Neural crest cell (in vitro differentiated cells): ENCODE measurements at places on chromosomes 13 and 19. TPM values are rescaled to one million over a fixed set of nuclear protein-coding genes. Genes with fewer than 3 reads are reported as not detected.

CGB3 gene
- not detected in 2 replicates for total RNA-seq

TLE6 gene
- total RNA-seq: 0.44 TPM in 1 of 2 replicates, not detected in the other

ZNF320 gene
- total RNA-seq: 26.9 and 38.1 TPM in 2 replicates

GTF2F1 gene
- 65.9 and 70.3 TPM in 2 replicates for total RNA-seq

DNA sequence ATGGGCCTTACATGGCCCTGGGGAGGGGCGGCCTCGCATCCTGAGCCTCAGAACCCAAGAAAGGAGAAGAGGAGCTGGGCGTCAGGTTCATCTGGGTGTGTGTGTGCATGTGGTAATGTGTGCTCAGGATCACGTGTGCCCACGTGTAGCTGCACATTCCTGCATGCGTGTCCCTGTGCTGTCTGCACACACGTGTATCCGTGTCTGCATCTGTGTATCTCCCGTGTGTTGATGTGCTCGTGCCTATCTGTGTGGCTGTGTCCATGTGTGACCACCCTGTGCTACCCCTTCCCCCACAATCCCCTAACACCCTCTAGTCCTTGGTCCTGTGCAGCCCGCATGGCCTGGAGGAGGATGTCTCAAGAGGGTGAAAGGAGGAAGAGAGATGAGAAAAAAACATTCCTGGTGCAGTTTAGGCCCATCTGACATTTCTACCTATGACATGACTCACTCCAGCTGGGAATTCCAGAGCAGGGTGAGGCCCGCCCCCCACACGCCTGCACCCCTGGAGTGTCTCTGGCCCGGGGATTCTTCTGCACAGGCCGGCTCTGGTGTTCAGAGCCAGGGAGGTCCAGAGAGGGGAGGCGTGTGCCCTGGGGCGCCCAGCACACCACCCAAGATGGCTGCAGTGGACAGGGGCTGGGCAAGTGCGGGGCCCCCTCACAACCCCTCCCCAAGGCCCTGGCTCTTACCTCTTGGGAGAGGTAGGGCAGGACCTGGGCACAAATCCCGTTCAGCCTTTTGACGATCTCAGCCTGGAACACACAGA, 7.1 kb downstream of the TLE5 start:
- no peak for DNase-seq
- H3K4me1 ChIP-seq: peaks cover 8% of the 10 kb centered on the region

- H3K27me3 ChIP-seq: peaks cover 18% of the 10 kb centered on the region
- peaks cover 50% of the 10 kb centered on the region for H3K4me1 ChIP-seq
- peak; percentile 50 for DNase-seq
- no peak overlapping the region for H3K27ac ChIP-seq
- no peak overlapping the region for H3K4me3 ChIP-seq
Observed at GRCh38 chr13:98143157-98143553, 261 bp downstream of the FARP1 start.

DNA sequence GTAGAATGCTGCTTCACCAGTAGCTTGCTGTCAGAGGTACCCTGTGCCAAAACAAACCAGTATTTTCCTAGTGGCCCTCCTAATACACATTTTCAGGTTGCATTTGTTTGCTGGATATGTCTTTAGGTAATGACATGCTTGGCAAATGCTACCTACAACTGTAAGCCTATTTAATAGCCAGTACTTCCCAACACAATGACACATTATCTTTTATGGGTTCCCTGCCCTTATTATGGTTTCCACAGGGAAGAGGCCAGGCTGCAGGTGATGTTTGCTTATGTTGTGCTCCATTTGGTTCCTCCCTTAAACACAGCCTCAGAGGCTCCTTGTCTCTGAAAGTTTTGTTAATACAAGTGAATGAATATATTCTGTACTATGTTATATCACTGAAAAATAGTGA, 24.7 kb downstream of the FRY start:
- H3K36me3 ChIP-seq: no peaks in the 10 kb centered on the region
- no peak overlapping the region for H3K27ac ChIP-seq
- DNase-seq: no peak
